ENCODE measurements at places on chromosomes 12 and 14. TPM values are rescaled to one million over a fixed set of nuclear protein-coding genes. Genes with fewer than 3 reads are reported as not detected.

GRCh38 chr12:87678453-87678852 lies 350.7 kb downstream of the C12orf50 start:
- DNase-seq, result no peak

GRCh38 chr12:60630796-60631195 lies 1035.0 kb downstream of the SLC16A7 start:
- no peak for DNase-seq

- no peak for DNase-seq
Measured at GRCh38 chr12:56766535-56766934, 3.4 kb downstream of the HSD17B6 start.

- DNase-seq, result no peak
Measured at GRCh38 chr14:52349731-52350130, 35.6 kb downstream of the PTGER2 start.

DNA sequence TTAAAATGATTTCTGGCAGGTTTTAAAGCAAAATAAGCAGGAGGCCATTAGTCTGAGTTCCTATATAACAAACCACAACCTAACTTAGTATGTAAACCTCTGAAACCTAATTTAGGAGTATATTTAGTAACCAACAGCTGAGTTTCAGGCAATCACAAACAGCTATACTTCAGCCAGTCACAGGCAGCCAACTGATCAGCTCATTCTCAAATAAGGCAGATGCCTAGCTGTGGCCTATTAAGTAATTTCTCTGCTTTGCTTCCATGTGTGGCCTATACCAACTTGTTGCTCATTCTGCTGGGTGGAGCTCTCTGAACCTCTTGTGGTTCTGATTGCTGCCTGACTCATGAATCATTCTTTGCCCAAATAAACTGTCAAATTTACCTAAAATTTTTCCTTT lies 408.9 kb upstream of the FBXO33 start:
- no peak for DNase-seq

ARMH4 gene
- total RNA-seq, result 2.9 TPM

DNA sequence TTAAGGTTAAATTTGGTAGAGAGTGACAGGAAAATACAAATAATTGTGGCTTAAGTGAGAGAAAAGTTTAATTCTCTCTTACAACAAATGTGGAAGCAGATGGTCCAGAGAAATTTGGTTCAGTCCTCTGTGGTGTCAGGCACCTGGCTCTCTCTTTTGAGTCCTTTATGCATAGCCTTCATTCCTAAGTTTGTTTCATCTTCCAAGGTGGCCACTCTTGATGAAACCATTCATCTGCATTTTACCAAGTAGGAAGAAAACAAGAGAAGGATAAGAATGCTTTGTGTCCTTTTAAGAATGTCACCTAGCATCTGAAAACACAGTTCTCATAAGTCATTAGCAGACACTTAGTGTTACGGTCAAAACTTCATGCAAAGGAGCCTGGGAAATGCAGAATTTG lies 442.5 kb downstream of the CCER1 start:
- no peak for DNase-seq

LMO3 gene
- total RNA-seq, result 12.9 TPM

- peak; percentile 89 for DNase-seq
Measured at GRCh38 chr12:124359671-124360581, 65.0 kb downstream of the RFLNA start.

TMX1 gene
- total RNA-seq, result 26.2 TPM

- no peak for DNase-seq
Measured at GRCh38 chr14:98769326-98769725, 502.7 kb downstream of the BCL11B start.

GPR137C gene
- 2.2 TPM for total RNA-seq

GRCh38 chr12:28899951-28900350 lies 249.1 kb upstream of the FAR2 start:
- no peak for DNase-seq

- no peak for DNase-seq
Measured at GRCh38 chr14:87065366-87065765, 927.6 kb downstream of the GALC start.

SIX4 gene
- 7.3 TPM for total RNA-seq

DPPA3 gene
- total RNA-seq, result not detected

NGB gene
- total RNA-seq, result not detected

All from ureter (tissue), 1 donor.